Body of pancreas (tissue), 4 donors: ENCODE measurements at places on chromosomes 13 and 19. TPM values are rescaled to one million over a fixed set of nuclear protein-coding genes. Genes with fewer than 3 reads are reported as not detected.

- no peak overlapping the region for H3K4me3 ChIP-seq
- peak; percentile 39 for DNase-seq
- H3K36me3 ChIP-seq = no peaks in the 10 kb centered on the region
Measured at GRCh38 chr19:54325194-54325621, 12.2 kb upstream of the LILRA5 start.

DNA sequence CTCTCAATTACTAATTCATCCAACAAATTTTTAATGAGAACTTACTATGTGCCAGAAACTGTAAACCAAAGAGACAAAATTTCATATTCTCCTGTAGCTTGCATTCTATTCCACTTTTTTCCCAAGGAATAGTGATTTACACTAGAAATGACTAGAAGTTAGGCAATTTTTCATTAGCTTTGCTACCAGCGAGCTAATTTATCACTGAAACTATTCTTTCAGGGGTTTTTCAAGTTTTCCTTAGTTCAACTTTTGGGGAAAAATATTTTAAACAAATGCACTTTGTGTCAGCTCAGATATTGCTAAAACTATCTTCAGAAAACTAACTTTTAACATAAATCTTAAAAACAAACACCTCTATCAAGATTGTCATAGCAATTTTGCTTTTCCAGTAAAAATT, 5.4 kb downstream of the TNFRSF19 start:
- H3K27me3 ChIP-seq = no peaks in the 10 kb centered on the region
- no peak for DNase-seq
- no peak overlapping the region for H3K4me3 ChIP-seq
- no peak overlapping the region for H3K27ac ChIP-seq
- H3K36me3 ChIP-seq = no peaks in the 10 kb centered on the region

DNA sequence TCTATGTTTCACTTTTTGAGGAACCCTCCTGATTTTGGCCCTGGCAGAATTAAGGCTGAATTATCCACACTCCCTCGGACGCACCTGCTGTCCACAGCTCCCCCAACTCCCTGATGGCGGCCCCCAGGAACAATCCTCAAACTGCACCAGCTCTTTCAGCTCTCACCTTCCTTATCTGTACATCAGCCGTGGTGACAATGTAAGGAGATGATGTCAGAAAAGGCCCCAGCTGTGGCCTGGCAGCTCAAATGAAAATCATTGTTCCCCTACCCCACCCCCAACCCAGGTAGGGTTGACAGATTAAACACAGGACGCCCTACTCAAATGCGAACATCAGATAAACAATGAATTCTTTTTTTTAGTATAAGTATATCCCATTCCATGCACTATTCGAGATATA, 35.0 kb upstream of the KLF2 start:
- no peaks in the 10 kb centered on the region for H3K36me3 ChIP-seq
- no peak for DNase-seq
- peaks cover 31% of the 10 kb centered on the region for H3K4me1 ChIP-seq

GRCh38 chr13:83007226-83007625, 875.0 kb downstream of the SLITRK1 start:
- no peak overlapping the region for H3K27ac ChIP-seq
- no peak overlapping the region for H3K4me3 ChIP-seq
- H3K27me3 ChIP-seq = no peaks in the 10 kb centered on the region
- no peaks in the 10 kb centered on the region for H3K36me3 ChIP-seq

Gene SCGB2B2
- 4.3 TPM for total RNA-seq

Gene AMER2
- not detected for total RNA-seq

DNA sequence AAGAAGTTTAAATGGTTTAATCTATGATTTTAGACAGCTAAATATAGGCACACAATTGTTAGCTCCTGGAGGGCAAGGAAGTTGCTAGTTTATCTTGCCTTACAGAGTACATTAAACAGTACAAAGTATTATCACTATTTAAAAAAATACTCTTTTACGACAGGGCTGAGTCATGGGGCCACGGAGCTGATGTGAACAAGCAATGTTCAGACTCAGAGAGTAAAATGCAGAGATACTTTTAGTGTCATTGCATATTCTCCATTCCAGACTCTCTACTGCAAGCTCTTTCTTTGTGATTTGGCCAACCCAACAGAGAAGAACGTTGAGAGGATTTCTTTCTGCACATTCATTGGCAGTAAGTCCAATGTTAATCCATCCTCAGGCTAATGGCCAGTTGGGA, 352.4 kb downstream of the SPRY2 start:
- H3K36me3 ChIP-seq = no peaks in the 10 kb centered on the region
- H3K27me3 ChIP-seq = no peaks in the 10 kb centered on the region
- H3K4me1 ChIP-seq = no peaks in the 10 kb centered on the region
- DNase-seq = no peak
- no peak overlapping the region for H3K27ac ChIP-seq

- H3K27ac ChIP-seq = no peak overlapping the region
- DNase-seq = no peak
- H3K27me3 ChIP-seq = no peaks in the 10 kb centered on the region
- no peaks in the 10 kb centered on the region for H3K36me3 ChIP-seq
- H3K4me1 ChIP-seq = peaks cover 13% of the 10 kb centered on the region
- peak overlapping the region; percentile 32 for H3K4me3 ChIP-seq
Measured at GRCh38 chr13:43088093-43088511, 64.7 kb downstream of the DNAJC15 start.

Gene TEX29
- total RNA-seq = not detected

GRCh38 chr13:23778879-23779278, 110.3 kb downstream of the MIPEP start:
- no peak overlapping the region for H3K4me3 ChIP-seq
- H3K36me3 ChIP-seq = no peaks in the 10 kb centered on the region
- no peak overlapping the region for H3K27ac ChIP-seq
- no peak for DNase-seq

Gene ZNF681
- total RNA-seq = 0.99 TPM

GRCh38 chr19:15292847-15293582, 39.3 kb downstream of the BRD4 start:
- H3K27me3 ChIP-seq = no peaks in the 10 kb centered on the region
- no peak overlapping the region for H3K4me3 ChIP-seq
- H3K4me1 ChIP-seq = peaks cover 88% of the 10 kb centered on the region
- peaks cover 1% of the 10 kb centered on the region for H3K36me3 ChIP-seq

- no peak for DNase-seq
- H3K27ac ChIP-seq = no peak overlapping the region
- no peaks in the 10 kb centered on the region for H3K27me3 ChIP-seq
- H3K4me3 ChIP-seq = no peak overlapping the region
- no peaks in the 10 kb centered on the region for H3K36me3 ChIP-seq
Measured at GRCh38 chr13:24699541-24699940, 19.3 kb downstream of the ATP12A start.

- no peak overlapping the region for H3K4me3 ChIP-seq
- no peak overlapping the region for H3K27ac ChIP-seq
- peaks cover 22% of the 10 kb centered on the region for H3K36me3 ChIP-seq
- peak; percentile 22 for DNase-seq
- H3K4me1 ChIP-seq = no peaks in the 10 kb centered on the region
Measured at GRCh38 chr19:10553943-10554381, 10.3 kb downstream of the ATG4D start.

GRCh38 chr19:41701401-41702075, 6.9 kb upstream of the CEACAM5 start:
- peaks cover 47% of the 10 kb centered on the region for H3K4me1 ChIP-seq
- no peaks in the 10 kb centered on the region for H3K27me3 ChIP-seq

- H3K4me3 ChIP-seq = no peak overlapping the region
- no peak for DNase-seq
- no peak overlapping the region for H3K27ac ChIP-seq
- no peaks in the 10 kb centered on the region for H3K4me1 ChIP-seq
- no peaks in the 10 kb centered on the region for H3K36me3 ChIP-seq
Measured at GRCh38 chr13:33756929-33757328, 61.0 kb upstream of the RFC3 start.

- no peaks in the 10 kb centered on the region for H3K4me1 ChIP-seq
- no peak overlapping the region for H3K27ac ChIP-seq
- no peak overlapping the region for H3K4me3 ChIP-seq
- no peaks in the 10 kb centered on the region for H3K36me3 ChIP-seq
- no peaks in the 10 kb centered on the region for H3K27me3 ChIP-seq
Measured at GRCh38 chr13:29704648-29705047, 109.2 kb upstream of the SLC7A1 start.

Gene PLIN4
- total RNA-seq = 18.9 TPM

GRCh38 chr13:106700439-106700838, 132.5 kb upstream of the ARGLU1 start:
- no peaks in the 10 kb centered on the region for H3K36me3 ChIP-seq
- no peaks in the 10 kb centered on the region for H3K27me3 ChIP-seq
- H3K4me1 ChIP-seq = no peaks in the 10 kb centered on the region
- no peak overlapping the region for H3K27ac ChIP-seq
- no peak overlapping the region for H3K4me3 ChIP-seq

GRCh38 chr19:47735131-47735530, 10.2 kb upstream of the NOP53 start:
- H3K4me3 ChIP-seq = no peak overlapping the region
- H3K36me3 ChIP-seq = no peaks in the 10 kb centered on the region
- no peak for DNase-seq
- no peaks in the 10 kb centered on the region for H3K27me3 ChIP-seq
- H3K27ac ChIP-seq = no peak overlapping the region
- H3K4me1 ChIP-seq = peaks cover 6% of the 10 kb centered on the region

GRCh38 chr19:17581211-17581874, 25.9 kb downstream of the COLGALT1 start:
- H3K27ac ChIP-seq = no peak overlapping the region
- no peak for DNase-seq
- no peak overlapping the region for H3K4me3 ChIP-seq

- no peak overlapping the region for H3K27ac ChIP-seq
- H3K4me3 ChIP-seq = no peak overlapping the region
- H3K4me1 ChIP-seq = no peaks in the 10 kb centered on the region
- H3K27me3 ChIP-seq = no peaks in the 10 kb centered on the region
- H3K36me3 ChIP-seq = no peaks in the 10 kb centered on the region
- DNase-seq = no peak
Measured at GRCh38 chr13:71240911-71241310, 626.1 kb downstream of the DACH1 start.

GRCh38 chr19:16018106-16018755, 58.1 kb upstream of the TPM4 start:
- no peaks in the 10 kb centered on the region for H3K36me3 ChIP-seq
- H3K27ac ChIP-seq = no peak overlapping the region
- no peak overlapping the region for H3K4me3 ChIP-seq
